Aorta (tissue), 5 donors: ENCODE measurements at places on chromosomes 2 and 18. TPM values are rescaled to one million over a fixed set of nuclear protein-coding genes. Genes with fewer than 3 reads are reported as not detected.

DNA sequence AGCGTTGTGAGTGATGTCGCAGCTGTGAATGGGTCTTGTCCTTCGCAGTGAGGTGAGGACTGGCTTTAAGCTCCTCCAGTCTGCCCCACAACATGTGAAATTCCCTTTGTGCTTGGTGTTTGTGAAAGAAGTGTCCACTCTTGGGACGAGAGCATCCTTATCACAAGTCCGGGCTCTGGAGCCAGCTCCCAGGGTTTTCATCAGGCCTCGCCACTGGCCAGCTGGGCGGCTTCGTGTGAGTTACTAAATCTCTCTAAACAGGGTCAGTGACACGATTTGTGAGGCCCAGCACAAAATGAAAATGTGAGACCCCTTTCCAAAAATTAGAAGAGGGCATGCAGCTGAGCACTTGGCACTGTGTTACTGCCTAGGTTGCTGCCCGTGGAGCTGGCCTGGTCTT, 115.9 kb downstream of the VAPA start:
- no peaks in the 10 kb centered on the region for H3K27me3 ChIP-seq
- H3K4me1 ChIP-seq, result no peaks in the 10 kb centered on the region
- no peak for DNase-seq
- H3K27ac ChIP-seq, result no peak overlapping the region
- H3K4me3 ChIP-seq, result no peak overlapping the region

AFF3 gene
- 0.41 TPM for polyA plus RNA-seq

GRCh38 chr18:63869374-63869773, 18.1 kb upstream of the SERPINB2 start:
- H3K4me1 ChIP-seq, result no peaks in the 10 kb centered on the region
- H3K27ac ChIP-seq, result no peak overlapping the region
- no peak overlapping the region for H3K4me3 ChIP-seq
- DNase-seq, result peak; percentile 50
- H3K36me3 ChIP-seq, result no peaks in the 10 kb centered on the region
- H3K27me3 ChIP-seq, result no peaks in the 10 kb centered on the region

DNA sequence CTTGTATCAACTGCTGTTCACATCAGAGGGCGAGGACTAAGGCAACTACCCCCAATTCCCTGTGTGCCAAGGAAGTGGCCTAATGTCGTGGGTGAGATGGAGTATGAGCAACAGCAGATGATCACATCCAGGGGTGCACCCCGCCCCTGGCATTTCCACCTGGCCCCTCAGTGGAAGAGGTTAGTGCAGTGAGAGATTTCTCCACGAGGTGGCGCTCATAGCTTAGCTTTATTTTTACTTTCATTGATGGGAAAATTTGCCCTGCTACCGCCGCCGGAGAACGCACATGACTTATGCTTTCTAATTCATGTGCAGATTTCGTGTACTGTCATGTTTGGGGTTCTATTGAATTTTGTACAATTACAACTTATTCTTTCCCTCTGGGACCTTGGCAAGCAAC, 470.6 kb upstream of the MEX3C start:
- no peaks in the 10 kb centered on the region for H3K27me3 ChIP-seq
- no peak overlapping the region for H3K4me3 ChIP-seq
- no peak for DNase-seq
- H3K4me1 ChIP-seq, result no peaks in the 10 kb centered on the region
- no peaks in the 10 kb centered on the region for H3K36me3 ChIP-seq
- H3K27ac ChIP-seq, result no peak overlapping the region

GRCh38 chr2:66364495-66365333, 70.2 kb upstream of the MEIS1 start:
- no peak overlapping the region for H3K27ac ChIP-seq
- peaks cover 6% of the 10 kb centered on the region for H3K4me1 ChIP-seq
- no peaks in the 10 kb centered on the region for H3K36me3 ChIP-seq
- no peaks in the 10 kb centered on the region for H3K27me3 ChIP-seq

GRCh38 chr18:6150430-6150829, 255.1 kb upstream of the TMEM200C start:
- DNase-seq, result no peak
- no peaks in the 10 kb centered on the region for H3K27me3 ChIP-seq
- no peaks in the 10 kb centered on the region for H3K36me3 ChIP-seq
- H3K4me3 ChIP-seq, result no peak overlapping the region
- H3K4me1 ChIP-seq, result no peaks in the 10 kb centered on the region

- H3K27ac ChIP-seq, result no peak overlapping the region
- H3K4me3 ChIP-seq, result no peak overlapping the region
- no peaks in the 10 kb centered on the region for H3K4me1 ChIP-seq
- H3K27me3 ChIP-seq, result no peaks in the 10 kb centered on the region
- H3K36me3 ChIP-seq, result no peaks in the 10 kb centered on the region
- no peak for DNase-seq
These were observed 33.7 kb downstream of the STARD6 start for GRCh38 chr18:54323970-54324369.

GRCh38 chr2:176682278-176682677, 413.0 kb downstream of the MTX2 start:
- no peak overlapping the region for H3K4me3 ChIP-seq
- H3K4me1 ChIP-seq, result no peaks in the 10 kb centered on the region
- H3K36me3 ChIP-seq, result no peaks in the 10 kb centered on the region
- no peak for DNase-seq

- no peak overlapping the region for H3K4me3 ChIP-seq
- no peaks in the 10 kb centered on the region for H3K4me1 ChIP-seq
- DNase-seq, result no peak
- H3K36me3 ChIP-seq, result no peaks in the 10 kb centered on the region
These were observed 16.2 kb downstream of the SH2D6 start for GRCh38 chr2:85434696-85435095.

TNFAIP6 gene
- 0.75 TPM for polyA plus RNA-seq

APCDD1 gene
- polyA plus RNA-seq, result 10.0 TPM

KLHL14 gene
- polyA plus RNA-seq, result not detected

PLCD4 gene
- polyA plus RNA-seq, result 1.2 TPM

GRCh38 chr2:11292464-11293255, 51.8 kb downstream of the ROCK2 start:
- H3K27ac ChIP-seq, result no peak overlapping the region
- H3K27me3 ChIP-seq, result no peaks in the 10 kb centered on the region
- DNase-seq, result no peak
- H3K4me3 ChIP-seq, result no peak overlapping the region
- peaks cover 6% of the 10 kb centered on the region for H3K4me1 ChIP-seq

DNA sequence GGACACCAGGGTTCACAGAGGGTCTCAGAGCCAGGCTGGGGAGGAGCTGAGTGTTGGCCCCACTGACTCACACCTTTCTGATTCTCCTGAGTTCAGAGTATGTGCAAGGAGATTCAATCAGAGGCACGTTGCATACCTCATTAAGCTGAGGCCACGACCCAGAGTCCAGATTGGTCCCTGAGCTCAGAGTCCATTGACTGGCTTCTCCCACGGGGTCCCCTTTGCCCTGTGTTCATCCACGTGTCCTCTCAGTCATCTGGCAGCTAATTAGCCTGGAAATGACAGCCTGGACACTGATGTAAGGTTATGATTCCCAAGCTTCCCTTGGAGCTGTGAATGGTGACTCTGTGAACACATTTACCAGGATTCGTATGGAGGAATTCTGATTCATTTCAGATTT, 267.2 kb downstream of the SH3BP4 start:
- H3K36me3 ChIP-seq, result no peaks in the 10 kb centered on the region
- no peaks in the 10 kb centered on the region for H3K27me3 ChIP-seq
- no peak for DNase-seq
- no peaks in the 10 kb centered on the region for H3K4me1 ChIP-seq
- no peak overlapping the region for H3K27ac ChIP-seq
- no peak overlapping the region for H3K4me3 ChIP-seq

- no peaks in the 10 kb centered on the region for H3K36me3 ChIP-seq
- H3K4me3 ChIP-seq, result no peak overlapping the region
- no peaks in the 10 kb centered on the region for H3K4me1 ChIP-seq
- peak overlapping the region; percentile 58 for H3K27ac ChIP-seq
- DNase-seq, result no peak
These were observed 47.2 kb downstream of the SLC14A2 start for GRCh38 chr18:45662468-45662867.

SLC14A1 gene
- polyA plus RNA-seq, result 33.6 TPM

DNA sequence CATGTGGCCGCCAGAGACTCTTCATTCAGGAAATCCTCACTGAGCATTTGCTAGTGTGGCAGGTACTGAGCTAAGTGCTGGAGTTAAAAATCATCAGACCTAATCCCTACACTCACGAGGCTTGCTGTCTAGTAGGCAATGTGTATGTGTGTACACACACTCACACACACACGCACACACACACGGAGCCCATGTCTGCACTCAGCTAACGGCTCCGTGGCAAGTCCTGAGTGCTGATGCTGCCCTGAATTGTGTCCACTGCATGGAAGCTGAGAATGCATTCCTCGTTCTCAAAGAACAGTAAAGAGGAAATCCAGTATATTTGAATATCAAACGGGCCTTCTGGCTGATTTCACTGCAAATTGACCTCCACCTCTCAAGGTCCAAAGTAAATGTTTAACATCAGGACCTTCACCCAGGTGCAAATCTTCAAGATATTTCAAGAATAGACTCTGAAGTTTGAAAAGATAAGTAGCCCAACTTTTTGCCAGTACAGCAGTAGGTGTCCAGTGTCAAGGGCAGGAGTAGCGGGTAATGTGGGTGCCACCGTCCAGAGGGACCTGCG, 136.1 kb upstream of the TTC39C start:
- H3K36me3 ChIP-seq, result no peaks in the 10 kb centered on the region
- no peak overlapping the region for H3K27ac ChIP-seq
- no peaks in the 10 kb centered on the region for H3K27me3 ChIP-seq
- DNase-seq, result no peak
- H3K4me3 ChIP-seq, result no peak overlapping the region

DNA sequence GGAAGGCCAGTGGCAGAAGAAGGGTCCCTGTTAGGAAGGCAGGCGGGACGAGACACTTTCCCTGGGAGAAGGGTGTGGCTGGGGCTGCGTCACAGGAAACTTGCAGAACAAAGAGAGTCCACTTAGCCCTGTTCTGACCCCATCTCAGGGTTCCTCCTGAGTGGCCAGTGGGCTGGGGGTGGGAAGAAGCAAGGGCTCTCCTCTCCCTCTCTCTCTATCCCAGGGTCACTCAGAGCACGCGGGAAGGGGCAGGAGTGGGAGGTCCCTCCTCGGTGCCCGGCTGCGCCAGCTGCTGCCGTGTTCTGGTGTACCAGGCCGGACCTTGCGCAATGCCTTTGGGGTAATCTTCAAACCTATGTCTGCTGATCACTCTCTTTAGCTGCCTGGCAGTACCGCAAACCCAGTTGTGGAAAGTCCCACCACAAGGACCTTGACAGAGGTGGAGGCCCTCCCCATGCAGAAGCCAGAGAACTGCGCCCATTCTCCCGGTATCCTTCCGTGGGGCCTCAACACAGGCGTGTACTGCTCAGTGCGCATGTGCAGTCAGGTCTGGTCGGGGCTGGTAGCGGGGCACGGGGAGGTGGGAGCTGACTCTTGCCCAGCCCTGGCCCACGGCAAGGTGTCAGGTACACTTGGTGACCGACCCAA, 47.8 kb upstream of the ST3GAL5 start:
- DNase-seq, result no peak
- no peaks in the 10 kb centered on the region for H3K36me3 ChIP-seq

GRCh38 chr2:181846399-181847197, 44.9 kb upstream of the ITPRID2 start:
- DNase-seq, result no peak
- no peak overlapping the region for H3K27ac ChIP-seq
- no peak overlapping the region for H3K4me3 ChIP-seq
- no peaks in the 10 kb centered on the region for H3K36me3 ChIP-seq
- H3K4me1 ChIP-seq, result no peaks in the 10 kb centered on the region
